Breast epithelium (tissue), 4 donors: ENCODE measurements at places on chromosomes 4 and X.

DNA sequence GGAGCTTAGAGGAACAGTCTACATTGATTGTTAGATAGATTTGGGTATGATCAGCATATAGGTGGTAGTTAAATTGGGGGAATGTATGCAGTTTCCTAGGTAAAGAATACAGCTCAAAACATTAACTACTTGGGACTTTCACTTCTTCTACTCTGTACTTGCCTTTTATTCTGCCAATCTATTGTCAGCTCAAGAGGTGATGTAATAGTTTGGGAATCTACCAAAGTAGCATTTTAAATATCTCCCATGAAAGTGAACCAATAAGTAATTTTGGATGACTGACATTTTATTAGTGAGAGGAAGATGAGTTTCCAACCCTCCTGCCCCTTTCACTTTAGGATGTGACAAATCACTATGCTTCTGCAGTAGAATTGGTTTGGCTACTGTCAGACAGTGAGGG, 43.4 kb downstream of the NUDT6 start:
- DNase-seq = no peak

GRCh38 chr4:65502131-65502701, 168.1 kb downstream of the EPHA5 start:
- DNase-seq = no peak

GRCh38 chr4:36274158-36274557, 7.3 kb upstream of the DTHD1 start:
- no peak for DNase-seq

DNA sequence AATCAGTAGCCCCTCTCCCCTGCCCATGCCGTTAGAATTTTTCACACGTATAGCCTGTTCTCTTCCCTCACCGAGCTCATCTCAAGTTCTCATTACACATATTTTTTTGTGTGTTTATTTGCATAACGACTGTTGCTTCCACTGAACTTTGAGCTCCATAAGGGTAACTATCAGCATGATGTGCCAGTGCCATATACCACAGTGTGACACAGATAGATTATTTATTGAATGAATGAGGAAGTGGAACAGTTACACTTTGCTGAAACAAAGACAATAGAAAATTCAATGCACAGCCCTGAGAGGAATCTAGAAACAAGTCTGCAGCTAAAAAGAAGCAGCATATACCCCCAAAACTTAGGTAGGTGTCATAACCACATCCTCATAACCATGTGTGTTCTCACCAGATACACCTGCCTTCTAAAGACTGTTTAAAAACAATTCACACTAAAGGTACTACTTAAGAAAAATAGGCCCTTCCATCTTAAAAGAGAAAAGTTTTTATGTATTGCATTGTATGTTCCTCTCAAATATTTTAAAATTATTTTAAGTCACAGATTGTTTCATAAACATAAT, 389.9 kb downstream of the PACRGL start:
- no peak for DNase-seq

- DNase-seq = no peak
Measured at GRCh38 chrX:15947648-15948317, 93.2 kb upstream of the AP1S2 start.

- DNase-seq = no peak
Measured at GRCh38 chrX:130704053-130705038, 198.7 kb downstream of the ENOX2 start.

GRCh38 chr4:36332782-36333131, 51.3 kb downstream of the DTHD1 start:
- no peak for DNase-seq

DNA sequence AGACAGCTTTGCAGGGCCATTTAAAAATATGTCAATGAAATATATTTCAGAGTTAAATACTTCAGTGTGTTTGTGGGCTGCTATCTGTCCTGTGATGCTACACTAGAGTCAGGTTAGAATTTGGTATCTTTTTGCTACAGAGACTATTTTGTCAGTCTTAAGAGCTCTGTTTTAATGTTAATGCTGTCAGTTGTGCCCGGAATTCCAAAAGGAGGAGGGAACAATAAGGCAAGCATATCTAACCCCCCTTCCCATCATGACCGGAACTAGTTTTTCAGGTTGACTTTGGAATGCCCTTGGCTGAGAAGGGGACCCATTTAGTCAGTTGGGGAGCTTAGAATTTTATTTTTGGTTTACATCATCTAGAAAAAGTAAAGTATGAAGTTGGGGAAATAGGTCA, 34.9 kb upstream of the SLC25A4 start:
- DNase-seq = no peak

GRCh38 chr4:129474698-129475097, 378.7 kb downstream of the C4orf33 start:
- DNase-seq = no peak

DNA sequence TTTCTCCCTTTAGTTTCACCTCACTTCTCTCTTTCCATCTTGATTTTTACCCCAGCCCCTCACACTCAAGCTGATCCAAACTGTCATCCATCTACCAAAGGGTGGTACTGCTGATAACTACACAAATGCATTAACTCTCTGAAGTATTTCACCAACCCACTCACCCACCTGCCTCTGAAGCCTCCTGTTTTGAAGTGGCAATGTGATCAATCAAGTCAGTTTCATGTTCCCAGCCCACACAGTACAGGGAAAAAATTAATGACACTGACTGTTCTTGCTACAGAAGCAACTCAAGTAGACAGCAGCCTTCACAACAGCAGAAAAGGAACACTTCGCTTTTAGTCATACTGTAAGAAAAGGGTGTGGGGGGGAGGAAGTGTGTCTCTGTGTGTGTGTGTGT, 183.0 kb upstream of the NOCT start:
- no peak for DNase-seq

DNA sequence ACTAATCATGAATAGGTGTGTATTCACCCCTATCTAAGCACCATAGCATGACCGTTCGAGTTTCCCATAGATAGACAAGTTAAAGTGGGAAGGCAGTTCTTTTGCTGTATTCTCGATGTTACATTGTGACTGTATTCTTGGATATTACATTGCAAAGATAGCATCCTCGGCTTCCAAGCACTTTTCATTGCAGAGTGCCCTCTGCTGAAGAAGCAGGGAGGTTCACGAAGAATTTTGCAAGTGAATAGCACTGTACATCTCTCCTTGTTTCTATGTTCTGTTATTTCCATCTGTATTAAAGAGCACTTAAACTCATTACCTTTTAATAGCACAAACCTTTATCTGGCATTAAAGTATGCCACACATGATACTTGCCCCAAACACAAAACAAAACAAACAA, 426.7 kb upstream of the ARX start:
- no peak for DNase-seq
